GM19239 (cell line): ENCODE measurements at places on chromosomes 4 and X.

DNA sequence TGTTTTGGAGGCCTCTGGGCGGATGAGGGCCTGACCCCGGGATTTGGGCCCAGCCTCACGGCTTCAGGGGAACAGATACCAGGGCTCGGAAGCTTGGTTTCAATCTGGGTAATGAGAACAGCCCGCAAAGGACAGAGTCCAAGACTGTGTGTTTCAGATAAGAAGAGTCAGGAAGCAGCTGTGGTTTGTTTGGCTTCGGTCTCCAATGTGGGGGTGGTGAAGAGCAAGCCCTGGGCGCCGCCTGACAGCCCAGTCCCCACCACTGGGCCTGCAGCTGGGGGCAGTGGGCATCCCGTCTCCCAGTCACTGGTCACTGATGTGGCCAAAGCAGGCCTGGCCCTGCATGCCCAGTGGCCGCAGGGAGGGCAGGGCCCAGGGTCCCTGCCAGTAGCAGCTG, 9.1 kb downstream of the WFS1 start:
- peak; percentile 84 for DNase-seq

DNA sequence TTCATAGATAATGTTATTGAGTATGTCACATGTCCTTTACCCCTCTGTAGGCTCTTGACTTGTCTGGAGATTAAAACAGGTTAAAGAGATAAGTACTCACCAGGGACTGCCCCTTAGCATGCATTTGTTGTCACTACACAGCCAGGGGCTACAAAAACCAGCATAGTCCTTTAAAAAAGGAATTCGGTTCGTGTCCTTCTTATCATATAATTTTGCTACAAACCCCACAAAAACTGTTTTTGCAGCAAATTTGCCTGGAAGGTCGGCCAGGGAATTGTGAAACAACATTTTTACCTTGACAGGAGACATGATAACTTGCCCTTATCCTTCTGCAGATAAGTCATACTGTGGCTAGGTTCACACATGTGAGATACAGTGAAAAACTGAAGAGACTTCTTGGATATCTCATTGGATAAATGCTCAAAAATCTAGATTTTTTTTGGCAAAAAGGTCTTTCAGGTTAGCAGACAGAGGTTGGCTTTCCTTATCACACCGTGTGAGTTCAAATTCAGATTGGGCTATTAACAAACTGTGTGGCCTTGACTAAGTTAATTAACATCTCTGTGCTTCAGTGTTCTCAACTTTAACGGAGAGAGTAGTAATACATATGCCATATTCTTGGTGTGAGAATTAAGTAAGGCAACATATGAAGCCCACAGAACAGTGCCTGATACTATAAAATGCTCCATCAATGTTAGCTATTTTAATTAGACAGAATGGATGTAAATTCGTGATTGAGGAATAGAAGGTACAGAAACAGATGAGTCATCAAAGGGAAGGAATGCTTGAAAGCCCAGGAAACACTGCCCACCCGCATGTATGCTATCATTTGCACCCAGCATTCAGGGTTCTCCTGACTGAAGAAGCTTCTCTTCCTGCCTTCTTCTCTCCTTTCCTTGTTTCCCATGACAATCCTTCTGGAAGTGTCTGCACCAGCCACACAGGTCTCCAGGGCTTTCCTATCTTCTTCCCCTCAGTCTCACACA, 30.0 kb downstream of the FAM9C start:
- no peak for DNase-seq

DNA sequence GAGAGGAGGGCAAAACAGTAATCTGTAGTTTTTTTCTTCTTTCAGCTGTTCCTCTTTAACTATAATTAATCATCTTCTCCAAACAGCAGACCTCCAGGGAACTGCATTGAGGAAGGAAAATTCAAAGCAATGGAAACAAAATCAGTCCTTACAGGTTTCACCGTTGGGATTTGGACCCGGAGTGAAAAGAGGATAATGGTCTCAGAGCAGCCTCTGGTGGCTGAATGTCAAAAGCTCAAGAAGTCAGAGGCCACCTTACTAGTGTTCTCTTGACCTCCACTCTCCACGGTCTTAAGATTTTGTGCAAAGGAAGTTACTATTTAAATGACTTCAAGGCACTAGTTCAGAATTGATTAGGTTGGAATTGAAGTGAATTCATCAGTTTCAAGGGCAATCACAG, 16.0 kb upstream of the MID1 start:
- DNase-seq, result no peak

DNA sequence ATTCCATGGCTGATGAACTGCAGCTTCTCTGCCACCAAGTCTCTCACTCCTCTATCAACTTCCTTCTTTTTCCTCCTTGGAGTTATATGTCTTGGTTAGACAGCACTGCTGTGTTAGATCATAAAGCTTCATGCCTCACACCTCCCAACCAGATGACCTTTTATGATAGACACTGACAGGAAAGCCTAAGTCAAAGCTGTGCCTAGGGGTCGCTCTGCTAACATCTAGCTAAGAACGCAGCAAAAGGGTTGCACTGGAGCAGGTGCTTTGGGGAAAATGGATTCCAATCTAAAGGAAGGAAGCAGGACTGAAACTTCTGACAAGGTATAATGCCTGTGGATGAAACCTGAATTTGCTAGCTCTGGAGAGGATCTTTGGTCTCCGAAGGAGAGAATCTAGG, 509.7 kb downstream of the SMARCA1 start:
- no peak for DNase-seq

GRCh38 chr4:150008546-150008945, 69.7 kb upstream of the DCLK2 start:
- no peak for DNase-seq

DNA sequence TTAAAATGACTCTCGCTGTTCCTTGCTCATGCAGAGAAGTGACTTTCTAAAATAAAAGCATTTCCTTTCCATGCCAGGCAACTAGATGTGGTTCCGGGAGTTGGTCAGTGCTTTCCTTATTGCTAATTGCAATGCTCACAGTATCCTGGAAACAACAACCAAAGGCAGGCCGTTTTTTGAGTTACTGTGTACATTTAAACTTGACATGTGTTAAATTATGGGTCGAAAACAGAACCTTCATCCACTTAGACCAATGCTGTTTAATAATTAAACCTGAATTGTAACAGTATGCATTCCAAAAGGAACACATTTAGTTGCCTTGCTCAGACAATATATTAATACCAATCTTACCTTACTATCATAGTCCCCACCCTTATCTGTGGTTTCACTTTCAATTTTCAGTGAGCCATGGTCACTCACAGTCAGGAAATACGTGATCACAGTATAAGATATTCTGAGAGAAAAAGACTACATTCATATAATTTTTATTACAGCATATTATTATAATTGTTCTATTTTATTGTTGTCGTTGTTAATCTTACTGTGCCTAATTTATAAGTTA, 102.6 kb downstream of the HS6ST2 start:
- DNase-seq, result no peak

- DNase-seq, result no peak
Measured at GRCh38 chrX:36159254-36159653, 239.7 kb downstream of the CFAP47 start.

DNA sequence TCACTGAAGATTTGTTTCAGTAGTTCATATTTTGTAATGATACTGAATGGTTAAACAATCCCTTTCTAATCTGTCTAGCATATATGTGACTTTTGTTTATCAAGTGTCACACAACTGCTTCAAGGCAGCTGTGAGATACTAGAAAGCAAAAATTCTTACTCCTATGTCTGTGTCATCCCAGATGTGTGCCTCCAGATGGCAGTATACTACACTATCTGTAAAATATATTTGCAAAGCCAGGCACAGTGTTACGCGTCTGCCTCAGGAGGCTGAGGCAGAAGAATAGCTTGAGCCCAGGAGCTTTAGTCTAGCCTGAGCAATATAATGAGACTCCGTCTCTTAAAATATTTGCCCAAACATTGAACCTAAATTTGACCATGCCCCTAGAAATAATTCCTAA, 4.0 kb downstream of the NUDT10 start:
- DNase-seq, result peak; percentile 5

GRCh38 chr4:118954246-118954645, 65.6 kb downstream of the SYNPO2 start:
- DNase-seq, result no peak

GRCh38 chr4:8915201-8916200, 43.9 kb upstream of the HMX1 start:
- no peak for DNase-seq

- no peak for DNase-seq
Measured at GRCh38 chr4:110681381-110681780, 58.5 kb upstream of the PITX2 start.

DNA sequence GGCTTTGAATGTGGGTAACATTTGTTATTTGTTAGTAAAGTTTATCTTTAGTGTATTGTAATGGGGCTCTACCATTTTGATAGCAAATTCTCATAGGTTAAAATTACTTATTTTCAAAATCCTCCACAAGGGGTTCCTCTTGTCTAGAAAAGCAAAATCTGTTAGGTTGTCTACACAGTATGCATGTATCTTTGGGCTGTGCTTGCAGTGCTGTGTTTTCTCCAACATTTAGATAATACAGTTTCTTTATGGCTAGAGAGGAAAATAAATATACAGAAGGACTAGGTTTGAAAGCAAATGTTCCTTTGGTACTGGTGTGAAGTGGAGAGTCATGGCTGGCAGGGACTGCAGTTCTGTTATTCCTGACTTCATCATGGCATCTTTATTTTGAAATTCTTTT, 40.3 kb downstream of the POLR2B start:
- no peak for DNase-seq

DNA sequence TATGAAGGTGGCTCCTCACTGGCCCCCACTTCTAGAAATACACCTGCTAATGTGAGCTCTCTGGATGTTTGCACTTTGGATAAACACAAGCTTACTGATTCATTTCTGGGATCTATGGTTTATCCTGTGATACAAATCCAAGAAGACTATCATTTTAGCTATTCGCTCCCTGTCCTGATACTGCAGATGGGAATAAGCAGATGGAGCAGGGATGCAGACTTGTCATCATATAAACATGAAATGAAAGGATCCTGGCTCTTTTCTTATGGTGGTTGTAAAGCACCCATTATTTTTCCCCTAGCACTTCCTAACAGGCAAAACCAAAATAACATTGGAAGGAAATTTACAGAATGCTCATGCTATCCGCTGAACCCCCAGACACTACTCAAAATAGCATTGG, 162.9 kb upstream of the NOCT start:
- no peak for DNase-seq

- peak; percentile 2 for DNase-seq
Measured at GRCh38 chr4:47913861-47914219, 543 bp downstream of the NFXL1 start.

DNA sequence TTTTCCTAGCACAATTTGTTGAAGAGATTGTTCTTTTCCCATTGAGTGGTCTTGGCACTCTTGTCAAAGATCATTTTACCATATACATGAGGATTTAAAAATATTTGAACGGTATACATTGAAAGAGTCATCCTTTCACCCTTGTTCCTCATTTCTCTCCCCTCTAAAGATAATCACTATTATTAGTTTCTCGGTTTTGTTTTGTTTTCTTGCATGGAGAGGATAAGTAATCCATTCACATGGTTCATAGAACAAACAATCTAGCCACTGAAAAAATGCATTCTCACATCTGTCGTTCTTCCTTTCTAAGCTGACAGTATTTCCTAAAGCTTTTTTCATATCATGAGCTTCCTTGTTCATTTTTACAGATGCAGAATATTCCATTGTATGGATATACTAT, 39.2 kb upstream of the MSMO1 start:
- DNase-seq, result peak; percentile 9

- DNase-seq, result no peak
Measured at GRCh38 chr4:117327491-117327890, 242.1 kb upstream of the TRAM1L1 start.

DNA sequence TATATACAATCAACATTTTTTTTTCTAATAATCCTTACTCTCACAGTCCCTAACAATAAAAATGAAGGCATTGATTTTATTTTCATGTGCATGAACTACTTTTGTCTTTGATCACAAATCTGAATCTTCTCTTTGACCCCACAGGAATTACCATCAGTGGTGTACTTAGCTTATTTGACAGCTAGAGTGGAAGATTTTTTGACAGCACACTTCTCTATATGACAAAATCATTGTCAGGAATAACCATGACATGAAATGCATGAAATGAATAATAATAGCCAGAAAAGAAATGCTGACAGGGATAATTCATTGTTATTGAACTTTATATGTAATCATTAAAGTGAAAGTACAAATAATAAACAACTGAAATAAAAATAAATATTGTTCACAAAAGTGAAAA, 604.2 kb downstream of the EPHA5 start:
- no peak for DNase-seq
